ENCODE measurements at places on chromosomes 1 and 21.

DNA sequence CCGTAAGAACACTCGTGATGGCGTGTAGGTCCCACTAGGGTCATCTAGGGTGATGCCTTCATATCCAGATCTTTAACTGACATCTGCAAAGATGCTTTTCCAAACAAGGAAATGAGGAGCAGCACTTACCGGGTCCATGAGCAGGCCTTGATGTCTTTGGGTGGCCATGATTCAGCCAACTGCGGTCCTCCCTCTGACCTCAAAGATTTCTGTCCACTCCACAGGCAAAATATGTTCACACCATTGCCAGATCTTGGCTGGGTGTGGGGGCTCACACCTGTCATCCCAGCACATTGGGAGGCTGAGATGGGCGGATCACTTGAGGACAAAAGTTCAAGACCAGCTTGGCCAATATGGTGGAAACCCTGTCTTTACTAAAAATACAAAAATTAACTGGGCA lies 18.2 kb downstream of the TRPM2 start:
- no peak for DNase-seq

DNA sequence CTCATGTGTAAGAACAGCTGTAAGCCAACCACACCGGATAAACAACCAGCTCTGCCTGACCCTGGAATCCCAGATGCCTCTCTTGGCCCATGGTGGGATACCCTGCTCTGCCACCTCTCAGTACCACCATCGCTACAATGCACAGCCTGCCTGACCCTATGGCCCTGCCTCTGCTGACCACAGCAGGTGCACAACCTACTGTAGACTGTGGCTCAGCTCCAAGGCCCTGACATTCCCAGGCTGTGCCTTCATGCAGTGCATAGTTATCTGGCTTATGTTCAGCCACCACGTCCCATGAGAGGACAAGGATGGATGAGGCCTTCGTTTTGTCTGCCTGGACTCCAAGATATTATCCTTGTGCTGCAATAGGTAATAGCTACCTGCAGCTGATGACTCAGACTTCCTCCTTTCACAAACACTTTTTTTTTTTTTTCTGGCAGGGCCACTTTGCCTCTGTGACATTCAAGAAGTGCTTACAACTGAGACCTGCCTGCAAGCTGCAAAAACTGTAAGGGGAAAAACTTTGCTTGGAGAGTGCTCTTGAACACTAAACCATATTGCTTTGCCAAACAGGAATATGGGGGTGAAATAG lies 177.7 kb downstream of the URB2 start:
- DNase-seq, result no peak

GRCh38 chr1:236381565-236382158 lies 12.4 kb upstream of the EDARADD start:
- DNase-seq, result no peak

GRCh38 chr21:34560609-34561008 lies 48.6 kb upstream of the KCNE1 start:
- DNase-seq, result no peak

DNA sequence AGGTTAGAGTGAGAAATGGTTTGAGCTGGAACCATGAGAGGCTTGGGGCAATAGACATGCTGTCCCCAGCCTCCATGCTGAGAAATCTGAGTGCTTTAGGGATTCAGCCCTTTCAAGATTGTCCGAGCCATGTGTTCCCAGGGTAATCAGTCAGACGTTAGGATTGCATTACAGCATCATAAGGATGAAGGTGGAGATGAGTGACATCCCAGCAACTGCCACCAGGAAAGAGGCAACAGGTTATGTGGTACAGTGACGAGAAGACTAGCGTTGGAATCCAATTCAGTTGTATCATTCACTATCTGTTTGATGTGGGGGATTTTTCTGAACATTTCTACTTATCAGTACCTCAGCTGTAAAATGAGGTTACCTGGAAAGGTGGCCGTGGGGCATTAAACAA lies 1.7 kb downstream of the CAMK1G start:
- no peak for DNase-seq

GRCh38 chr1:63847308-63847910 lies 73.6 kb downstream of the ROR1 start:
- DNase-seq, result no peak

- no peak for DNase-seq
Measured at GRCh38 chr1:112557385-112557784, 48.6 kb downstream of the WNT2B start.

DNA sequence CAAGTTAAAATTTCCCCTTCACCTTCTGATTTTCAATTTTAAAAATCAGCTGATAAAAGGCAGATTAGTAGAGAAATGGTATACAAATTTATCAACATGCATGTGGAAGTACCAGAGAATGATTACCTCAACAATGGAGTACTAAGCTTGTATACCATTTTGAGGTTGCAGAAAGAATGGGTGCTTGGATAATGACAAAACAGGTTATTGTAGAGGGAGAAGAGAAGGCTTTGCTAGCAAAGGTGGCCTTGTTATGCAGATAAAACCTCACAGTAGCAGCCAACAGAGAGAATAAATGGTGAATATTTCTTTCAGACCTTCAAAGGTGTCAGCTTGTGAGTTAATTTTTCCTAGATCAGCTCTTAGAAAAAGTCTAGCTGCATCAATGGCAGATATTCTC lies 1174.9 kb upstream of the ADGRL4 start:
- no peak for DNase-seq

GRCh38 chr1:88935522-88936222 lies 44.3 kb upstream of the GTF2B start:
- no peak for DNase-seq

GRCh38 chr1:216576234-216576937 lies 146.8 kb downstream of the ESRRG start:
- no peak for DNase-seq

GRCh38 chr1:99887890-99888289 lies 37.7 kb downstream of the AGL start:
- no peak for DNase-seq

DNA sequence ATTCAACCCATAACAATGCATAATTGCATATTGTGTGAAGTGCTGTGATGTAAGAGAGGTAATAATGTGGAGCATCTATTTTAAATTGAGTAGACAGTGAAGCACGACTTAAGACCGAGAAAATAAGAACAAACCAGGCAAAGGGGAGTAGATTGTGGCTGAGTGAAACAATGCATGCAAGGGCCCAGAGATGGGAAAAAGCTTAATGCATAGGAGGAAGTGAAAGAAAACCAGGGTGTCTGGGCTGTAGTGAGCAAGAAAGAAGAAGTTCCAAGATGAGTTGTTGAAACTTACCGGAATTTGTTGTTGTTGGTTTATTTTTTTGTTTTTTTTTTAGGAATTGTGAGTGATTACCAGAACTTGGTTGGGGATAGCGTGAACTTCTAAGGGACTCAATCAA lies 104.7 kb downstream of the SNX7 start:
- no peak for DNase-seq

DNA sequence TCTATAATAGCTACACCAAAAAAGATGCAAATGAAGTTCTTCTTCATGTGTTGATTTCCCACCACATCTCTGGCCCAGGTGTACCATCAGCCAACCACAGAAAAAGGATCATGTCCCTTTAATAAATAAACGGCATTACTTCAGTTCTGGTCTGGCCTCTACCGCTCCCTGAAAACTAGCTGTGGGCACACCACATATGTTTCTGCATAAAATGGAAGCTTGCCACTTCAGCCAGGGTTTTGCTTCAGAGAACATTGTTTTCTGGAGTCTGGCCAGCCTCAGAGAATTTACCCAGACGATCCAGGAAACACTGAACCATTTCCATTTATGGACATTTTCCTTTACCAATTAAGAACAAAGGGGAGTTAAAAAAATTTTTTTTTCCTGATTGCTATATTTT lies 5.8 kb upstream of the LAMC2 start:
- DNase-seq, result no peak

DNA sequence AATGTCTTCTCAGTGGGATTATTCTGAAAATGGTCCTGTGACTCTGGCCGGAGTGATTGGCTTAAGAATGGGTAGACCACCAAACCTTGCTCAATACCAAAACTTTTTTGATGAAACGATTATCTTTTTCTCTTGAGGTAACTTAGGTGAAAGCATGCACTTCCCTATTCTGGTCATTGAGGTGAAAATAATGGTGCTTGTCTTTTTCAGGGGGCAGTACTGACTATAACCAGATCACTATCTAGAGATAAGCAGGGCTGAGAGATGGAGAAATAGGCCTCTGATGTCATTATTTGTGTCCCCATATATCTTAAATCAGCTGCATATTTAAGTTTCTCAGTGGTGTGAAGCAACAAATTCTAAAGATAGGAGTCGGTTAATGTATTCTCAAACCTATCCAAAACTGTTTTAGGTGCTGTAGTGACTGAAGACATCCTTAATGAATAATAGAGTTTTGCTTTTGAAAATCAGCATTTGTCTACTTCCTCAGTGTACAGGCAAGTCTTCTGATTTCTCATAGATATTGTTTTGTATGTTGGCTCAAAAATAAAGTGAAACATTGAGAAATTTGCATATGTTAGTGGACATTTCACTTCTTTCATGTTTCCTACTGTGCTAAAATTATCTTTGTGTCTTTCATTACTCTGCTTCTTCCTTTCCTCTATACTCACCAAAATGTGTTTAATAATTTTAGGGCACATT lies 735.3 kb upstream of the ADGRL4 start:
- DNase-seq, result no peak

DNA sequence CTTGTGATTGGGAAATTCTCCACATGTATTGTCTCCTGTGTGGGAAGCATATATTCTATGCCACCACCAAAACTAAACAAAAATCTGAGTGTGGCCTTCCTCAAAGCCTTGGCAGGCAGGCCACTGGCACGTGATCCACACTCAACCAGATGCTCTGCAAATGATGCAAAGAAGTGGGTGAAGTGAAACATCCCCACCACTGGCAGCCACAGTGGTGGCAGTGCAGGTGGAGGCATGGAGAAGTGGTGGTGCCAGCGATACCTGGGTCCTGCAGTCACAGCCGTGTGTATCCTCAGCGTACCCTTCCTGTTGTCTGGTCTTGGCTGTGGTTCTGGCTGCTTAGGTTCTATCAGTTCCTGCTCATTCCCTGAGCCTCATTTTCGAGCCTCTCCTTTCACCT lies 65.2 kb downstream of the PLPPR5 start:
- DNase-seq, result no peak

- DNase-seq, result no peak
Measured at GRCh38 chr1:90274376-90274775, 279.5 kb downstream of the ZNF326 start.

DNA sequence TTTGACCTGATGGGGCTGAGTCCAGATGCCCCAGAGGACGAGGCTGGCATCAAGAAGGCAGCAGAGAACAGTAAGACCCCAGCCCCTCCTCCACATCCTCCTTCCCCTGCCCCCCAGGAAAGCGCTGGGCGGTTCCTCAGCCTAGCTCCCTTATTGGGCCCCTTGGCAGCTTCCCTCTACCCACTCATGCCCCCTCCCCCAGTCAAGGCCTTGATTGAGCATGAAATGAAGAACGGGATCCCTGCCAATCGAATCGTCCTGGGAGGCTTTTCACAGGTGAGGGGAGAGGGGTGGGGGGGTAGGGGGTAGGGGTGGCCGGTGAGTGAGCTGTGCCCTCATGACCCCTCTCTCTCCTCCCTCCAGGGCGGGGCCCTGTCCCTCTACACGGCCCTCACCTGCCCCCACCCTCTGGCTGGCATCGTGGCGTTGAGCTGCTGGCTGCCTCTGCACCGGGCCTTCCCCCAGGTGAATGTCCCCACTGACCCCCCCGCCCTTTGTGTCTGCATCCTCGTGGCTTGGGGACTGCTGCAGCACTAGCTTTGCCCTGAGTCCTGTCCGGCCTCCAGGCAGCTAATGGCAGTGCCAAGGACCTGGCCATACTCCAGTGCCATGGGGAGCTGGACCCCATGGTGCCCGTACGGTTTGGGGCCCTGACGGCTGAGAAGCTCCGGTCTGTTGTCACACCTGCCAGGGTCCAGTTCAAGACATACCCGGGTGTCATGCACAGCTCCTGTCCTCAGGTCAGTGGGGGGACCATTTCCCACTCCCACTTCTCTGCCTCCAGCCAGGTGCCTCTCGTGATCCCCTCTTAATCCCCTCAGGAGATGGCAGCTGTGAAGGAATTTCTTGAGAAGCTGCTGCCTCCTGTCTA lies 3.2 kb downstream of the LYPLA2 start:
- DNase-seq, result no peak

GRCh38 chr21:31558189-31558961 lies 101.1 kb upstream of the SOD1 start:
- DNase-seq, result peak; percentile 7

GRCh38 chr21:45898781-45899180 lies 82.8 kb upstream of the COL6A1 start:
- DNase-seq, result no peak

DNA sequence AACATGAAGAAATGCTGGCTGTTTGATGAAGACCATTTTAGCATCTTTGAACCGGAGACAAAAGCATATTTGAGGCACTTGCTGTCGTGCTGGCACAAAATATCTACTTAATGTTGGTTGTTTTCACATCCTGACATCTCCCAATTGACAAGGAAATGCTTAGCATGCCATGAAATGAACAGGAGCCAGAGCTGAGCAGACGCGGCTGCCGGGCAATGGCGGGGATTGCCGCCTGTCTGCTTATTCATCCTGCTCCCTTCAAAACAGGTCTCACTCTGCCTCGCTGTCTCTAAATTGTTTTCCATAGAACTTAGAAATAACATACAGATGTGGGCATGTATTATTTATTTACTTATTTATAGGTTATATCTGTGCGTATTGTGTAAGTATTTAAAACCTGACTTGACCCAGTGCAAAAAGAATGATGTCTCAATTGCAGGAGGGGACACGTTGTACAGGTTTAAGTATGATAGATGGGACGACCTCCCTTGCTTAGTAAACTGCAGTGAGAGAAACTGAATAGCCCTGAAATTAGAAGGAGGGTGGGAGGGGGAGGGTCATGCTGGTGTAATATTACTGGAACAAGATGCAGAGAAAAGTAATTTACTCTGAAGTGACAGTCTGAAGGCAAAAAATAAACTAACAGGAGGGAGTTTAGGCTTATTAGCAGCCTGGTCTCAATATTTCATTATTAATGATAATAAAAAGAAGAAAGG lies 590.4 kb upstream of the PLXNA2 start:
- DNase-seq, result no peak

DNA sequence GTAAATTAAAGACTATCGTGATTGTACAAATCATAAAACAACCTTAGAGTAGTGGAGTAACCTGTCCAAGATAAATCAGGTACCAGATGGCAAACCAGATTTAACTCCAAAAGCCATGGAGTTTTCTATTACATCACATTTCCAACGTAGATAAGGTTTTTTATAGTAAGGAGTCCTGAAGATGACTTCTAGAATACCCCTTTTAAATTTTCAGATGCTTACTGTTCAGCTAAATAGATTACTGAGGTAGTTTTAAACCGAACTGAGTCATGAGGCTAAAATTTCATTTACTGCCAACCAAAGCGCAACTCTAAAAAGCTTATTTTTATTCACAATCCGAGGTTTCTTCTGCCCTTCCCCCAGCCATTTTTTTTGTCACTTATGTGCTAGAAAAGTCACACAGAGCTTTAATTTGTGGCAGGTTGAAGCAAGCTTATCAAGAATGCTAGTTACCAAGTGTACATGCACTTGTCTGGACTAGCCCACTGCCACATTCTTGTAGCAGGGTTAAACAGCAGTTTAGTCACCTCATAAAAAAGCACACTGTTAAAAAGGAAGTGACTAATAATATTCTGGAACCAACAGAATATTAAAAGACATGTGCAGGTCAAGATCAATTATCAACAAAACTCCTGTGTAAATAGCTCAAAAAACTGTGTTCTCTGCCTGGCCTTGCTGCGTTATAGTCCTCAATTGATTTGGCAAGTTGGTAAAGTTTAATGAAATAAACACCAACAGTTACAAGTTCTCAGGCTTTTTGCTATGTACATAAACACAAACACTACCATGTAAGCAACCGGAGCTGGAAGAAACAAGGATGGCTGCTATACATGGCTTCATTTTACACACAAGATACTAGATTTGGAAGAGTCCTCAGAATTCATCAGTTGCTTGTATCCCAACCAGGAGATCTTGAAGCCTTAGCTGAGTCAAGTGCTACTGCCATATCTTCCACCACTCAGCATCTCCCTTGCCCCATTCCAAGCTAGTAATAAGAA lies 180.3 kb upstream of the DMRTA2 start:
- DNase-seq, result no peak
